ENCODE measurements at places on chromosomes 5 and 9.
A peak's percentile ranks its signal among the peaks of the same experiment; 100 is the strongest.

DNA sequence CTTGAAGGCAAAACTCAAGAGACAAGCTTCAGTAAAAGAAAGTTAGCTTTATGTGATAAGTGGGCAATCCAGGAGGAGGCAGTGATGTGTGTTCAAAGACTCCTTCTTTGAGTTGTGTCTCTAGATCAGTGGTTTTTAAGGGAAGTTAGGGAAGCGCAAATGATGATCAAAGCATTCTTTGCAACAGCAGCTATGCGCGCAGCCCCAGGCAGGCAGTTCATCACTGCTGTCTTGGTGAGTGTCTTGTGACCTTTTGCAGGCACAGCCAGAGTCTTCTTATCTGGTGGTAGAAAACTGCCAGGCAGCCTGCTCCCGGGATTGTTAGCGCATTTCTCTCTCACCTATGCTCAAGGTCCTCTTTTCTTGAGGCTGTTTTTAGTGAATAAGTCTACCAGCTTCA lies 40.3 kb upstream of the CLK4 start:
- DNase-seq = no peak

DNA sequence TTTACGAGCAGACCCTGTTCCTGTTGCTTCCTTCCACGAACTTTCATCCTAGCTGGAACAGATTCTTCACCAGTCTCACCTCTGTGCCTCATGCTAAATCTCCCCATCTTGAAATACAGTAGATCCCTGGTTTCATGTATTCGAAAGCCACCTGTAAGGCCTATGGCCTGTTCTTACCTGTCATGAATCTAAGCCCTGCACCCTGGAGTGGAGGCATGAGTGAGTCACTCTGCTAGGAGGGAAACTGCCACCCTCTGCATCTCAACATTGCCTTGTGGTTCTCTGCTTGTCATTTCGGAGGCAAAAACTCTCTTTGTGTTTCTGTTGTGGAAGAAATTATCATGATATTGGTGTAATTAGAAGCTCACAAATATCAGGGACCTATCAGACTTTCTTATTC lies 320.0 kb downstream of the ENC1 start:
- no peak for DNase-seq

DNA sequence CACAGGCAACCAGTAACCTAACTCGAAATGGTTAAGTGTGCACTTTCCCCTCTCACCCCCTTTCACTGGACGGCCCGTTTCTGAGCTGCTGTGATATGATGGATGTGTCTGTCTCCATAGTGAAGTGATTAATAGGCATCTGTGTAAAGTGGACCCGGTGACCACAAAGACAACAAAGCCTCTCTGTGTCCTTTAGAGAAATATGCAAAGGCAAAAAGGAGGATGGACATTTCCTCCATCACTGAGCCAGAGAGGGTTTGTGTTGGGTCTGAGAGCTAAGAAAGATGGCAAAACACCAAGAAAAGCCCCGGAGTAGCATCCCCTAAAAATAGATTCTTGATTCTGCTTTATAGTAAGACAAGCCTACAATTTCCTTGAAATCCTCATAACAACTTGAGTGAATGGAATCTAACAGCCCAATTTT lies 120.6 kb downstream of the SEMA6A start:
- no peak for DNase-seq

GRCh38 chr9:91495450-91495849 lies 71.8 kb upstream of the NFIL3 start:
- DNase-seq = peak; percentile 94

GRCh38 chr5:93941897-93942296 lies 200.5 kb upstream of the POU5F2 start:
- DNase-seq = no peak

DNA sequence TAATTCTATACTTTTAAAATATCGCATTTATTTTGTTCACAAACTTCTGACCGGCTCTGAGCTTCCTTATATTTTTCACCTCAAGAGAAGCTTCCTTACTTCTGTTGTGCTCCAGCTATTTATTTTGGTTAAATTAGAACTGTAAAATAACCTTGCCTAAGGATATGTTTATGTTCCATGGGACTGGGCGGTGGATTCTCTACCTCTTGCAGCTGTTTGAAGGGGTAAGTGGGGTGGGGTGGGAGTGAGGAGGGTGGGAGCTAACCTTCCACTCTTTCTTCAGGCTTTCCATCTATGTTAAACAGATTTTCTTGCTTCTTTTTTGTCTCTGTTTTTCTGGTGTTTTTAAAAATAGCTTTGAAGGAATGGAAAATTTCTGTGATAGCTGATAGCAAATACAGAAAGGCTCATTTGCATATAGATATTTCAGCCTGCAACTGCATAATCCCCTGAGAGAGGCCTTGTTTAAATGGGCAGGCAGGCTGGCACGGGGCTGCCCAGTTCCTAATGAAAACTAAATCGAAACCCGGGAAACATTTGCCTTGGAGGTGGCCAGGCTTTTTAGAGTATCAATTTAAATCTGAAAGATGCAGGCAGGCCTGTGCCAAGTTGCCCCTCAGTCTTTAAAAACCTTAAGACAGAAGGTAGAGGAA lies 122.1 kb upstream of the DMAC1 start:
- no peak for DNase-seq

- no peak for DNase-seq
Measured at GRCh38 chr5:157718519-157718918, 12.7 kb upstream of the THG1L start.

DNA sequence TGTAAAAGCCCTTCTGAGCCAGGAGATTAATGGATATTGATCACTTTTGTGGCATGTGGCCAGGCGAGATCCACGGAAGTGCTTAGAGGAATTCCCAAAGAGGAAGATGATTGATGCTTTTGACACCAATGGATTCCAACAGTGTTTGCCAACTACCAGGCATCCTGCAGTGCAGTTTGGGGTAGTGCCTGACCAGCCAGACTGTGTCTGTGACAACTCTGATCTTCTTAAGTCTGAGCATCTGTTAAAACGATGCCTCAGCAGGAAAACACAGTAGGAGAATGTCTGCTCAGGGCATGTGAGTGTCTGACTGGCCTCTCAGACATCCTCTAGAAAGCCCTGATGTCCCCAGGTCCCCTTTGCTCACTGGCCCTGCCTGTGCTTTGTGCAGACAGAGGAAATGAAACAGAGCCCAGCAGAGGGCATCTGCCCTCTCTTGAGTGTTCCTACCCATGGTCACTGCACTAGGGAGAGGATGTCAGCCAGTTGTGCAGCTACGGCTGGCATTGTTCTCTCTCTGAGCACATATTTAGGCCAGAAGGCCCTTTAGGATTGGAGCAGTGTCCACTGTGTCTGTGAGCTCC lies 57.0 kb downstream of the TRPC7 start:
- no peak for DNase-seq

- no peak for DNase-seq
Measured at GRCh38 chr5:37836235-37836591, 3.6 kb downstream of the GDNF start.

DNA sequence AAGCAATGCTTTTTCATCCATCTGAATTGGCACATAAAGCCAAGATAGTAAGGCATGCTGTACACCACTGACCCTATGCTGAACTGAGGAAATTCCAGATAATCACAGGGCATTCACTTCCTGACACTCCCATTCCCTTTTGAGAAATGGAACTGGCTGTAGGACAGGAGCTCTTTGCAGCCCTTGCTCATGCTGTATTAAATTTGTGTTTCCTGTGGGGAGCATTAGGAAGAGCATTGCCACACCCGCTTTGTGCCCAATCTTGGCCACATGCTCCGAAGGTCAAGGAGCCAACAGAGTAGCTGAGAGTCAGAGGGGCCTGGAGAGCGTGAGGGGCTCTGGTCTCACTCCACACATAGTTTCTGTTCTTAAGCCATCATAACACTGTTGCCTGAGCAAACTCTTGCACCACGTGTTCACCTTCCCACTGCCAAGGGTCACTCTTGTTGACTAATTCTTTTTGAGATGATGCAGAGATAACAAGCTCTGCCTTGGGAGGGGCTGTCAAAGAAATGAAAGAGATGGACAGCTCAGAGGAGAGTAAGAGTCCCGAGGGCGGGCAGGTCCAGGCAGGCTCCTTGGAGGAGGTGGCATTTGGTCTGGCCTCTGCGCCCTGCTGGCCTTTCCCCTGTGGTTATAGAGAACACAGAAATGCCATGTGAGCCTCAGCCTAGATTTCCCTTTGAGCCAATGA lies 31.7 kb upstream of the ARAP3 start:
- DNase-seq = no peak

GRCh38 chr5:135034236-135034962 lies 371 bp upstream of the PITX1 start:
- no peak for DNase-seq

- no peak for DNase-seq
Measured at GRCh38 chr9:91416096-91416712, 7.4 kb downstream of the NFIL3 start.

DNA sequence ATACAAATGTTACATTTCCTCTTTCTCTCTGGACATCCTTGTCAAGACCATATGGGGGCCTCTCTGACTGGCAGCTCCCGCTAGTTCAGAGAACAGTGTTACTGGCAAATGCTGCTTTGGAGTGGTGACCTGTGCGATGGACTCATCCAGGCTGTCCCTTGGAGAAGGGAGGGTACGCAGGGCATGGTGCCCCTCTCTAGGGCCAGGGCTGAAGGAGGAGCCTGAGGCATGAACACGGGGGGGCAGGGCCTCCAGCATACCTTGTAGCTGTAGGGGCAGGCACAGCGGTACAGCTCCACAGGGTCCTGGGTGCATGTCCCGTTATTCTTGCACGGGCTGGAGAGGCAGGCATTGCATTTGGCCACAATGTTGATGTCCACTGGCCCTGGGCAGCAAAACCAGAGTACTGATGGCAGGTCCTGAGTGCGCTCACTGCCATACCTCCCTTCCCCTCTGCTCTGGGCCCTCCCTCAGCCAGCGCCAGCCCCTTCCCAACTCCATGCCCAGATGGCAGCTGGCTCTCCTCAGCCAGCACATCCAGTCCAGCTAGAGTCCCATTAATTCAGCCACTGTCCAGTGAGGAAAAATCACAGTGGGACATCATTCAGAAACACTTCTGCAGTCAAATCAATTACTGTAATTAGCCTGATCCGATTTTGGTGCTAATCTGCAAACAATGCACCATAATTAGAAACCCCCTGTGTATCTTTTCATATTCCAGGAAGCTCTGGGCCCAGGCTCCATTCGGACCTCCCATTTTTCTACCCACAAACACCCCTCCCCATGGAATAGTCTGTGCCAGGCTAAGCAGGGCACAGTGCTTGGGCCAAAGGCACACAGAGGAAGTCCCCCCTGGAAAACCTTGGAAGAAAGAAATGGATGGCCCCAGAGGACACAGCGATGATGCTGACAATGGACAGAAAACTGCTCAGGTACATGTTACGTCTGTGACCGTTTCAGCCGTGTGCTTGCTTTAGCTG lies 128.8 kb upstream of the PANK3 start:
- no peak for DNase-seq

GRCh38 chr9:109048822-109049221 lies 35.5 kb upstream of the CTNNAL1 start:
- no peak for DNase-seq

DNA sequence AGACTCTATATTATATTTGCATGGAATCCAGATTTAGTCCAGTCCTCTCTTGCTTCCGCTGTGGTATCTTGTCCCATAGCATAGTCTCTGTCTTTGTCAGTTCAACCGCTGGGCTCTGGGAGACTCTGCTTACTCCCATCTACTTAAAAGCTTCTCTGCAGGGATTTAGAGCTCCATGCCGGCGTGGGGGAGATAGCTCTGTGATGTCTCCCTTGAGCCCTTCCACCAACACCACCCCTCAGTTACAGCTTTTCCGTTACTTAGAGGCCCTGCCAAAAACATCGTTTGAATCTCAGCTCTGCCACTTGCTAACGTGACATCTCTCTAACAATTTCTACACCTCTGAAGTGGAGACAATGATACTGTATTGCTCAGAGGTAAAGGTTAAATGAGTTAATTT lies 306.1 kb upstream of the ZNF608 start:
- no peak for DNase-seq

DNA sequence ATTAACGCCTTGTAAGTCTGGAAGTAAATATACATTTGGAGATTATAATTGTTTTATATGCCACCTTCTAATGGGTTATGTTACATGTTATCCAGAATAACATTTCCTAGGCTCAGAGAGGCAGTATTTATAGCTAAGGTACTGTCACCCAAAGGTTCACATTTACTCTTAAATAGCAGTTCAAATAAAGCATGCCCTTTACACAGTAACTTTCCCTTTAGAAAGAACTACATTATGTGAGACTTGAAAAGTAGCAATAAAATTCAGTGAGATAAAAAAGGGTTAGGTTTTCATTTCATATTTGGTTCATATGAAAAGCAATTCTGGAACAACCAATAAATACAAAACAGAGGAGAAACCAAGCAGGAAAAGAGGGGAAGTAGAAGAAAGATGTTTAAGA lies 35.1 kb downstream of the SKIC3 start:
- no peak for DNase-seq

GRCh38 chr5:53318303-53318702 lies 162.1 kb upstream of the FST start:
- no peak for DNase-seq

- no peak for DNase-seq
Measured at GRCh38 chr9:129316281-129317030, 138.4 kb upstream of the IER5L start.

DNA sequence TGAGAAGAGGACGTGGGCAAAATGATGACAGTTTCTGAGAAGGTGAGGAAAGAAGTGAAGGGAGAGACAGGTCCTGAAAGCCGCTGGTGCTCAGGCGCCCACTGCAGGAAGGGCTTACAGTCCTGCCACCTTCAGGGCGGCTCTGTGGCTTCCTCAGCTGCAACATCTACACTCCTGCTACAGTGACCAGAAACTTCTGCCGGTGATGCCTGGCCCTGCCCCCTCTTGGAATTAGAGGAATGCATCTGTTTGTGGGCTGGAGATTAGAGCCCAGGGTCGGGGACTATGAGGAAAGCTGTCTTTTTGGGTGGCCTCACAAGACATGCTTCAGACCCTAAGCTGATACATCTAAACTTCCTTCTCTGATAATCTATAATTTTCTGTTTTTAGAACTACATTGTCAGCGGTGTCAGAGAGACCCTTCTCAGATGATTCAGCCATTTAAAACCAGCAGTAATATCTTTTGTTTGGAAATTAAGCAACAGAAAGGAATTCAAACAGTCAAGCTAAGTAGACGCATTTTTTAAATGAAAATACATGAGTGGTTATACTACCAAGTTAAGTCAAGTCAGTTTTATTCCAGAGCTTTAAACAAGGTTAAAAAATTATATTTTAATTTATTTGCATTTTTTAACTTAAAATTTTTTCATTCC lies 30.4 kb downstream of the PRDM6 start:
- DNase-seq = no peak

GRCh38 chr5:132203464-132203818 lies 24.2 kb downstream of the P4HA2 start:
- DNase-seq = no peak

- DNase-seq = no peak
Measured at GRCh38 chr5:87899208-87899661, 369.4 kb downstream of the TMEM161B start.

GRCh38 chr9:1198085-1198484 lies 147.9 kb downstream of the DMRT2 start:
- no peak for DNase-seq

DNA sequence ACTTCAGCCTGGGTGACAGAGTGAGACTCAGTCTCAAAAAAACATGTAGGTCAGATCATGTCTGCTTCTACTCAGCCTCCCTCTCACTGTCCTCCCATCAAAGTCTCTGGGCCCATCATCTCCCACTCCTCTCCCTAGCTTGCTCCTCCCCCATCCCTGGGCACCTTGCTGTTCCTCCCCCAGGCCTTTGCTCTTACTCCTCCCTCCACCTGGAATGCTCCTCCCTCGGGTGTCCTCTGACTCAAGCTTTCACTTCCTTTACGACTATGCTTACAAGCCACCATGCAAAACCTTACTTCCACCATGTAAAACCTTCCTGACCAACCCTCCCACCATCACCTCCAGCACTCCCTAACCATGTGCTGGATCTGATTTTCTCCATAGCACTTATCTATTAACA lies 51.5 kb downstream of the MTMR12 start:
- no peak for DNase-seq
